ENCODE measurements at places on chromosomes 13 and 19. TPM values are rescaled to one million over a fixed set of nuclear protein-coding genes. Genes with fewer than 3 reads are reported as not detected.

SYT3 gene
- 1.9 TPM for total RNA-seq

CCDC122 gene
- total RNA-seq: 11.5 TPM

GTPBP3 gene
- total RNA-seq: 47.5 TPM

FCGBP gene
- 0.23 TPM for total RNA-seq

ADGRE3 gene
- not detected for total RNA-seq

DHDH gene
- total RNA-seq: 1.7 TPM

JUNB gene
- total RNA-seq: 6.7 TPM

SHANK1 gene
- total RNA-seq: 1.9 TPM

- peak; percentile 67 for DNase-seq
Observed at GRCh38 chr19:28426730-28427225, 786.2 kb downstream of the UQCRFS1 start.

- no peak for DNase-seq
Observed at GRCh38 chr19:54148158-54148557, 10.6 kb downstream of the CNOT3 start.

GRCh38 chr19:19171821-19172532 is 1.9 kb upstream of the MEF2B start:
- no peak for DNase-seq

DNA sequence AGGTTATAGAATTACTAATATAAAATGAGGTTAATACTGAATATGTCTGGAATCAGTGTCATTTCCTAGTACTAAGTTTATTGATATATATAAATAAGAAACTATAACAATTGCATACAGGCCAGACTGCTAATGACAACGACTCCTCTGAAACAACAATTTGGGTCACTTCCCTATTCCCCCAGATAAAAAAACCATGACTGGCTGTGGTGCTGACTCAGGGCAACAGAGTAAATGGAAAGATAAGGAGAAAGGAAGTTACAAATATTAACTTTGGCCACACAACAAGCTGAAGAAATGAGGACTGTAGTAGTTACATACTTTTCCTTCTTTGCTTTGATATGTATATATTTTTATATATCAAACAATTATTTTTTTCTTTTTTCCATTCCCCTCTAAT is 263.7 kb upstream of the PCDH9 start:
- no peak for DNase-seq

DNA sequence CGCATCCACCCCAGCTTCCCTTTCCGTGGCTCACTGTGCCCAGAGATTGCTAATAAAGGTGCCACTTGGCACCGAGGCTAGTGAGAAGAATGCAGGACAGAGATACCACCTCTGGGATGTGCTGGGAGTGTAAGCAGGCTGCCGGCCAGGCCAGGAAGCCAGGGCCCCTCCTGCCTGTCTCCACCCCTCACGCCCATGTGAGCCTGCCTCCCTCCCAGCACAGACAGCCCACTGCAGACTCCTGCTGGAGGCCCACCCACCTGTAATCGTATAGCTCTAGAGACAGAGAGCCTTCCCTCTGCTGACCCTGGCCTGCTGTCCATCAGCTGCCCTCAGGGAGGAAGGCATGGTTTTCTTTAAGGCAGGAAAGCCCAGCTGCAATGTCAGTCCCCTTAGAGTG is 13.9 kb downstream of the VSTM2B start:
- peak; percentile 60 for DNase-seq

- no peak for DNase-seq
Observed at GRCh38 chr19:20351244-20351643, 184.2 kb downstream of the ZNF486 start.

DNA sequence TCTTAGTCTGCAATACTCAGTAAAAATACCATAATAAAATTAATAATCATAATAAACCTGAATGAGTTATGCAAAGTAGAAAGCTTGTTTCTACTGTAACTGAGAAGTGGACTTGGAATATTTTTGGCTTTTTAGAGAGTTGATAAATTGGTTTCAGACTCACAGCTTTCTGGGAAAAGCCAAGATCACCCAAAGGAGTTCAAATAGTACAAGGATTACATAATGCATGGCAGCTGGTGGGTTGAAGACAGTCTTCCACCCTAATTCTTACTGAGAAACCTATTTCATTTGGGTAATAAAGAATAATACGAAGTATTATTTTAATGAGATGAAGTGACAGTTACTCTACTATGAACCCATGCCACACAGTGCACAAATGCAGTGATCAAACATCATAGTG is 139.4 kb upstream of the KLF12 start:
- DNase-seq: no peak

GRCh38 chr13:95822303-95822702 is 145.4 kb downstream of the DNAJC3 start:
- no peak for DNase-seq

DNA sequence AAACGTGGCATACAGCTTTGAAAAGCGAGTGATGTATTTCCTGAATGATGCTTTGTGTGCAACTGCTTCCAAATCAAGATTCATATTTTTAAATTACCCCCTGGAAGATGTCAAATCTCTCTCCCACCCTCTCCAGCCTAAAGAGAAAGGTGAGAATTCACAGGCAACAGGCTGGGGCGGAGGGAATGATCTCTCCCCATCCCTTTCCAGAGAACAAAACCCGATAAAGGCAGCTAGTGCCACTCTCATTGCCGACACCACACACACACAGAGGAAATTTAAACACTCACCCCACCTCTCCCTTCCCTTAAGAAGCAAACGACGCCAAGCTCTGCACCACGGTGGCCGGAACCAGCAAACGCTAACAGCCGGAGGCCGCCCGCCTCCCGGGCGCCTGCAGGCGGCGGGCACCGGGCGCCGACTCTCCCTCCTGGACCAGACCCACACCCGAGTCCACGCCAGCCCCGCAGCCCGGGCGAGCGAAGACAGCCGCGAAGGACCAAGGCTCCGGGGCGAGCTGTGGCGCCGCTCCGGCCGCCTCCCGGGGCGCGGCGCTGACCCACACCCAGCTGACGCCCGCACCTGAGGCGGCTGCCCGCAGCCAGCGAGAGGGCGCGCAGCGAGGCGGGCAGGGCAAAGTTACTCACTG is 477 bp downstream of the LNX2 start:
- no peak for DNase-seq

DNA sequence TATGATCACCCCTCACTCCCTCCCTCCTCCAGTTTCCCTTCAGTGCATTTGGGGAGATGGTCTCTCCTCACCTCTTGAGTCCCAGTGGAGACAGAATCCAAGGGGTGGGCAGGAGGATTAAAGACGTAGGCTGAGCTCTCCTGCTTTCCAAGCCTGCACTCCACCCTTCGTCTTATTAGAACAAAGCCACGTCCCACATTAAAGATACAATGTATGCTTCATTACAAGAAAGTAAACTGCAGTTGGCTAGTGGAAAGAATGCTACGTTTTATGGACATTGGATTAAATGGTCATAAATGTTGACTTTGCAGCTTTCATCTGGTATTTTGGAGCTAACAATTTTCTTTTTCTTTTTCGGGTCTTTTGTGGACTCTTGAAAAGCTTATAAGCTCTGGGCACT is 1.5 kb upstream of the KLK11 start:
- no peak for DNase-seq

DNA sequence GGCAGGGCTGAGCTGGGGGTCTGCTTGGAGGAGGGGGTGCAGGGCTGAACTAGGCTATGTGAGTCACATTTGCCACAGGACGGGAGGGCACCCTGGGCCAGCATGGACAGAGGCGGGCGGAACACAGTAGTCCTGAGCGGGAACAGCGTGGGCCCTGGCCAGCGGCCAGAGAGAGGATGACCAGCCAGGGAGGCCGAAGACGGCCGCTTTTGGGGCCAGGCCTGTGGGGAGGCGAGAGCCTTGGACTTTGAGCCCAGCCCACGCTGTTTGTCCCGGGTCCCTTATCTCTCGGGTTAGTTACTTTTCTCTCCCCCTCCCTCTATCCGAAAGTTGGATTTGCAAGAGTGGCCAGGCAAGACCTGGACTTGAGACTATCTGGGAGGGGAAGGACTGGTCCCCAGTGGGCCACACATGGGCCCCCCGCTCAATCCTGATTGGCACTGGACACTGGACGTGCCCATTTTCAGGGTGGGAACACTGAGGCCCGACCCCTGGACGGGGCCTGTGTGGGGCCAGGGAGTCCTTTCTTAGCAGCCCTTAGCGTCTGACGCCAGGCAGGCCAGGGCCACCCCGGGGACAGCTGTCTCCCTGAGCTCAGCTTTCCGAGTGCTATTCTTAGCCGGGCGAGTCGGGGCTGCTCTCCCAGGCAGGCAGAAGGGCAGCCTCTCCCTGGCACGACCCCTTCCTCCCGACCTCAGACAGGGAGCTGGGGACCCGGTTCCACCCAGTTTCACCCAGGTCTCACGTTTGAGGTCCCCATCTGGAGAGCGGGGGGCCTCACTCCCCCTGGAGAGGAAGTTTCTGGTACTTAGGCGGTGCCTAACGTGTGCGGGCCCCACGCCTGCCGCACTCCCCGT is 833 bp downstream of the GAMT start:
- no peak for DNase-seq

- DNase-seq: no peak
Observed at GRCh38 chr19:1069009-1069779, 2.2 kb downstream of the ARHGAP45 start.

- DNase-seq: peak; percentile 88
Observed at GRCh38 chr19:7861619-7862412, 12.4 kb downstream of the PRR36 start.

- DNase-seq: no peak
Observed at GRCh38 chr13:41708713-41709112, 251.4 kb downstream of the RGCC start.

GRCh38 chr19:49340865-49341718 is 5.9 kb downstream of the CD37 start:
- DNase-seq: peak; percentile 48

GRCh38 chr13:102376318-102376717 is 25.5 kb downstream of the FGF14 start:
- no peak for DNase-seq

DNA sequence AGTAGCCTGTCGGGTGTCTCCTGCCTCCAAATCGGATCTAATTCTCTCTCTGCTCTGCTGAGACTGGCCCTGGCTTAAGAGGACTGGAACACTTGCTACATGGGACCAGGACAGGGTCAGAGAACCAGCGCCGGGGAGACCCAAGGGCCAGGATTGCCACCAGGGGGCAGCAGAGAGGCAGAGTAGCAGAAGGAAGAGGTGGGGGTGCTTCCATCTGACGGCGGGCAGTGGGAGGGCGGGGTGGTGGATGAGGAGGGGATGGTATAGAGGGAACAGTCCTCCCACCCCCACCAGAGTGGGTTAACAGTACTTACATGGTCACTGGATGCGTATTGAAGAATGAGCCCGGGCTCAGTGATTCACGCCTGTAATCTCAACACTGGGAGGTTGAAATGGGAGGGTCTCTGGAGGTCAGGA is 11.9 kb downstream of the SELENOW start:
- DNase-seq: peak; percentile 100

GRCh38 chr13:39210961-39211534 is 172.8 kb downstream of the NHLRC3 start:
- no peak for DNase-seq

DNA sequence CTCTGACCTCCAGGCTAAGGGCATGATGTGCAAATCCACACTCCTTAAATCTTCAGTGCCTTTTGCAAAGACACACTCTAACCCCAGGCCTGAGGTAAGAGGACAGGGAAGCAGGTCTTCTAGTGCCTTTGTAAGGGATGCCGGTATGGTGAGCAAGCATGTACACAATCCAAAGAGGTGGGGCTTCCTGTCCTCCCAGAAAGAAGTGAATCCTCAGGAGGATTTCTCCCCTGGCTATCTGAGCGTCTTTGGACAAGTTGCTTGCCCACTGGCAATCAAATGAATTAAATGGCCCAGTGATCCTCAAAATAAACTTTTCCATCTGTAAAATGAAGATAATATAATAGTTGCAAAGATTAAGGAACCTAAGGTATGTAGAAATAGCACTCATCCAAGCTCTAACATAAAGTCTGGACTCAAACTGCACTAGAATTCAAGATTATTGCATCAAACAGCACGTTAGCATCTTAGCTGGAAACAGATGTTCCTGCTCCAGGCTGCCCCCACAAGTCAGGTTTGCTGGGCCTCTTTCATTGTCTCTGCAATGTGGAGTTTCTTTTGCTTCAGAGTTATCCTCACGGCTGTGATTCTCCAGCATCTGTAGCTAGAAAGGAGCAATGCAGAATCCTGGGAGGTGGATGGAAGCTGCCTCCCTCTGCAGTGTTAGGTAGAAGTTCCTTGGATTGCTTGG is 249.6 kb downstream of the TSHZ3 start:
- no peak for DNase-seq

GRCh38 chr19:38666663-38667511 is 19.4 kb downstream of the ACTN4 start:
- DNase-seq: no peak

DNA sequence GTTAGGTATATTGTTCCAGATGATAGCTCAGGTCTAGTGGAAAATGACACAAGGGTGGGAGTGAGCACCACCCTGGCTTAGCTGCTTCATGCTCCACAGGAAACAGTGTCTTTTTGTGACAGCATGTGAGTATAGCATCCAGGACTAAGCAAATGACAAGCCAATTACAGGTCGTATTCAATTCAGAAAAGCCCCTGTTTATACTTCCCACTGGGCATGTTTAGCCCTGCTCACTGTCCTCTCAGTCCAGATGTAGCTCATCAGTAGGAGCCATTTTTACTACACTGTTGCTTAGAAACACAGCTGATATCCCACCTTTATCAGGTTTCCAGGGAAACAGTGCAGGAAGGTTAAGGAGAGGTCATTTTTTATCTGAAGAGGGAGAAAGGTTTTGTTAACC is 8.0 kb downstream of the ABHD13 start:
- DNase-seq: no peak

- DNase-seq: no peak
Observed at GRCh38 chr13:107969546-107969945, 245.8 kb downstream of the LIG4 start.

GRCh38 chr19:10568062-10568825 is 535 bp downstream of the CDKN2D start:
- DNase-seq: peak; percentile 90

DNA sequence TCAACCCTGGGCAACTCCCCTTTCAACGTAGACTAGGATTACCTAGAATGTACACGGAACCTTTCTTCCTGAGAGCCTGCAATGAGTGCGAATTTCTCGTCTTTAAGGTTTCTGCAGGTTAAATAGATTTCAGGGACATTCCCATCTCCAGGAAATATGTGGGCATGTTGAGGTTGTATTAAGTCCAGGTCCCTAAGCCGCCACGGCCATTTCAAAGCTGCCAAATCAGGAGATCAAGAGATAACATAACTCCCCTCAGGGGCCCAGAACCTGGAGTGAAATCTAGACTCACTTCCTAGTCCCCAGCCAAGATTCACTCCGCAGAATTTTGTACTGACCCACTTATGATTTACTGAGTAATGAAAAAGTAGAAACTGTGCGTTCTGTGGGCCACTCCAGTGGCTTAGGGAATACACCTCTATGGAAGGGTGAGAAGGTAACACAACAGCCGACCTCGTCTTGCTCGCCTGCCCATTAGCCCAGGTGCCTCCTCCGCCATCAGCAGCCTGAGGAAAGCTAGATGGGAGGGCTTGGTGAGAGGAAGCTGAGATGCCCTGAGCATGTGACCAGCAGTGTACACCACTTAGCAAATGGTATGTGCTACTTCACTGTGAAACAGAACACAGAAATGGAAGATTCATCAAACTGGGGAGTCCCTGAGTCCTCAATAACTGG is 98.5 kb upstream of the SOX1 start:
- DNase-seq: no peak
